Subcutaneous preadipocyte (primary cell): ENCODE measurements at places on chromosomes 3 and 15. TPM values are rescaled to one million over a fixed set of nuclear protein-coding genes. Genes with fewer than 3 reads are reported as not detected.

Gene CRYBG3
- total RNA-seq = 16.2 and 22.3 TPM in 2 replicates

Gene PBRM1
- 52.9 and 75.7 TPM in 2 replicates for total RNA-seq

Gene FBXW12
- total RNA-seq = 0.20 TPM in 1 of 2 replicates, not detected in the other

Gene SEMA6D
- under 0.01 and 0.59 TPM in 2 replicates for total RNA-seq

Gene CHRNA7
- under 0.01 TPM in 2 replicates for total RNA-seq

Gene CNTN3
- total RNA-seq = 0.78 and 2.2 TPM in 2 replicates

Gene COL8A1
- 7.7 and 21.3 TPM in 2 replicates for total RNA-seq

Gene KBTBD8
- total RNA-seq = 0.73 and 3.1 TPM in 2 replicates

Gene TEX55
- total RNA-seq = not detected in 2 replicates

Gene KLHL40
- total RNA-seq = not detected in 2 replicates

Gene DLEC1
- under 0.01 TPM in 2 replicates for total RNA-seq

Gene NIT2
- total RNA-seq = 24.3 and 25.6 TPM in 2 replicates

Gene GPR149
- total RNA-seq = not detected in 2 replicates

Gene FEZF2
- total RNA-seq = not detected in 2 replicates

Gene PROS1
- total RNA-seq = 21.5 and 38.6 TPM in 2 replicates

Gene FBXO22
- 22.0 and 31.9 TPM in 2 replicates for total RNA-seq

Gene DZIP1L
- 15.8 and 27.2 TPM in 2 replicates for total RNA-seq

Gene ZNF197
- total RNA-seq = 9.9 and 12.3 TPM in 2 replicates

Gene KNSTRN
- total RNA-seq = 46.3 and 82.5 TPM in 2 replicates

Gene SNX22
- under 0.01 and 0.39 TPM in 2 replicates for total RNA-seq

Gene MCTP2
- total RNA-seq = 1.5 and 3.5 TPM in 2 replicates

Gene C2CD4B
- total RNA-seq = not detected in 2 replicates

Gene CA12
- 122 and 133 TPM in 2 replicates for total RNA-seq

Gene ZNF80
- not detected in 2 replicates for total RNA-seq

Gene C3orf70
- 1.1 and 1.4 TPM in 2 replicates for total RNA-seq

Gene PTH1R
- total RNA-seq = 0.39 and 1.1 TPM in 2 replicates

Gene GAP43
- total RNA-seq = 0.39 and 0.73 TPM in 2 replicates

Gene CHRM5
- under 0.01 TPM in 1 of 2 replicates, not detected in the other for total RNA-seq

Gene SIAH2
- total RNA-seq = 32.6 and 38.2 TPM in 2 replicates

Gene ITGA11
- 0.20 and 0.37 TPM in 2 replicates for total RNA-seq

Gene SAMMSON
- not detected in 2 replicates for total RNA-seq

Gene ACAD11
- 25.4 and 30.9 TPM in 2 replicates for total RNA-seq

Gene EXOG
- total RNA-seq = 9.9 and 12.5 TPM in 2 replicates

Gene GOLGA8G
- total RNA-seq = not detected in 2 replicates
